ENCODE measurements at places on chromosomes 13 and 19.
A peak's percentile ranks its signal among the peaks of the same experiment; 100 is the strongest.

DNA sequence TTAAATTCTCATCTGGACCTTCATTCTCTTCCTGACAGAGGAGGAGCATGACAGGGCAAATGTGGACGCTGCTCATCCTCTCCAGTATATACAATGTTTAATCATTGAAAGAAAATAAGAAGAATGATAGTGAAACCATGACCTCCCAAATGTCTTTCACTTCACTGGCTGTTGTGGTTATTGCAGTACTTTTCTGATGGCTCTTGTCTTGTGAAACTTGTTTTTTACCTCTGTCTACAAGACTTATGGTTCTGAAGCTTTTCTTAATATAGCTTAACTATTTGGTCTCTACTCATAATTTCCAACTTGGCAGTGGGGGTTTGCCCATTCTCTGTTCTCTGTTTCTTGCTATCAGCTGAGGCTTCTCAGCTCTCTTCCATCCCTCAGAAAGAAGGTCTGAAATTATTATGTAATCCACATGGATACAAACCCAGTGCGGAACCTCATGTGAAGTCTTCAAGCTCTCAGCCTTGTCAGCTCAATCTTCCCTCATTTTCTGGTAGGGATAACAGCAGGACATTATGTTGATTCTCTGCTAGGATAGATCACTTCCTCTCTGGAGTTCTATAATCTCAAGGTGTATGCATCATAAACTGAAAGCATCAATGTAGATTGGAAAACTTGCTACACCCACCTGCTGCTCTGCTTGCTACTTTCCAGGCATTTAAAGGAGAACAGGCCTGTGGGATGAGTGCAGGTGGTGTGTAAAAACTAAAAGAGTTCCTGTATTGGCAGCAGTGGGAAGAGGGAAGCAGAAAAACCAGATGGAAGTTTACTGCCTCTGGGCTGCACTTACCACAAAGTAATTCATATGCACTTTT lies 250.3 kb upstream of the HTR2A start:
- DNase-seq = no peak

DNA sequence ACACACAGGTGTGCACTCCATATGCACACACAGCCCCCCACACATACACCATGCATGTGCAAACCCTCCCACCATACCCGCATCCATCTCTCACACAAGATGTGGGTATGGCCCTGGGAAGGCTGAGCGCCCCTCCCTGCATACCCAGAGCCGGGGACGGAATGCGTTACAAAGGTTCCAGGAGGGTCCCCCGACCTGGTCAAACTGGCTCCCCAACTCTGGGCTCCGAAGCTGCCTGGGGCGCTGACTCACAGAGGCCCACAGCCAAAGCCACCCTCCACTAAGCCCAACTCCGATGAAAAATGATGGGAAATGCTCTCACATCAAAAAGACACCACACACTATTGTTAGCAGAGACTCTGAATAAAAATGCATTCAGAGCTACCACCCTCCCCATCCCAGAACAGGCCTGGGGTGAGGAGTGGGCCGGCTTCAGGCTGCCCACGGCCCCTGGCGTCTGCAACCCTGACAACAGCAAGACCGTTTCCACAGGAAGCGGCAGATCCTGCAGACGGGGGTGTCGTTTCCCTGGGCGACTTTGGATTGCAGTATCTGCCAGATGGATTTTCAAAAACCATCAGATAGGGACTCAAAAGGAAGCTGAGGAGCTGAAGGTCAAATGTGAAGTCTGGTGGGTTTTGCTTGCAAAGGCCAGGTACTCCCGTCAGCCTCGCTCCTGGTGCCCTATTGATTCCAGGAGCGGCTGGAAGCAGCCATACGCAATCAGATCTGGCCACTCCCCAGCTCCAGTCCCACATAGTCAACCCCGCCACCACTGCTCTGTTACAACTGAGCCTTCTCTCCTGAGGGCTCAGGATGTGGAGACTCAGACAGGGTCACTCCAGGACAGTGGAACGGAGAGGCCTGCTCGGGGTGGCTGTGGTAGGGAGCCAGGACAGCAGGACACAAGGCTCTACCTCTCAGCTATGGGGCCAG lies 14.3 kb downstream of the PEPD start:
- DNase-seq = no peak

- DNase-seq = no peak
Observed at GRCh38 chr13:74625541-74625940, 491.3 kb upstream of the KLF12 start.

DNA sequence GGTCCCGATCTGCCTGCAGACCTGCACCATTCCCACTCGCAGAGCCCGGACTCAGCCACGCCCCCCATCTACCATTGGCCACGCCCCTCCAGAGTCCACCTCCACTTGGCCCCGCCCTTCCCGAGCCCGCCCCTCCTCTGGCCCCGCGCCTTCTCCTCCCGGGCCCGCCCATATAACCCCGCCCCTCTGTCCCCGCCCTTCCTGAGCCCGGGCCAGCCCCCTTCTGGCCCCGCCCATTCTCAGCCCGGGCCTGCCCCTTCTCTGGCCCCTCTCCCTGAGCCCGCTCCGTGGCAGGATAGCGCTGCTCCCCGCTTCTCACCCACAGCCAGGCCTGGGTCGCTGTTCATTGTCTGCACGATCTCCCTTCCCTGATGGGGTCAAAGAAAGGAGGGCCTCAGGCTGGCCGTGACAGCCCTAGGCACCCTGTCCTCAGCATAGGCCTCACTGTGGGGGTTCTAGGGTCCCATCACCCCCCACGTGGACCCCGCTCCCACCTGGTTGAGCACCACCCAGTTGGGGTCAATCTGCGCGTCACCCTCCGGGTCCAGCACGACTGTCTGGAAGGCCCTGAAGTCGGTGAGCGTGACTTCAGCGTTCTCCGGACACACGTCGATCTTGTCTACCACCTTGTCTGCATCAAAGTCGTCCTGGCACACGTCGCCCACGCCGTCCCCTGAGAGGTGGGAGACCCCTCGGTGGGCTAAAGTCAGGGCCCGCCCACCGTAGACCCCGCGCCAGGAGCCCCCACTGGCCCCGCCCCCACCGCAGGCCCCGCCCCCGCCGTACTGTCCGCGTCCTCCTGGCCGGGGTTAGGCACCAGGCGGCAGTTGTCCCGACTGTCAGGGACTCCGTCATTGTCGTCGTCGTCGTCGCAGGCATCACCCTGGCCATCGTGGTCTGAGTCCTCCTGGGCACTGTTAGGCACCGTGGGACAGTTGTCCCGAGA lies 5.7 kb downstream of the COMP start:
- DNase-seq = peak; percentile 83

GRCh38 chr13:47519626-47520025 lies 481.4 kb downstream of the SUCLA2 start:
- DNase-seq = no peak

GRCh38 chr19:8163759-8164158 lies 14.4 kb upstream of the FBN3 start:
- DNase-seq = no peak

All from stimulated activated CD4-positive, alpha-beta T cell treated with anti-CD3 and anti-CD28 coated beads, Interleukin-1b, Interleukin-23, amount 100 ng/mL, for 48 hours (primary cell).